ENCODE measurements at places on chromosomes 13 and 19.
A peak's percentile ranks its signal among the peaks of the same experiment; 100 is the strongest.

GRCh38 chr13:89034015-89034414 lies 1362.8 kb downstream of the SLITRK5 start:
- no peak for DNase-seq

DNA sequence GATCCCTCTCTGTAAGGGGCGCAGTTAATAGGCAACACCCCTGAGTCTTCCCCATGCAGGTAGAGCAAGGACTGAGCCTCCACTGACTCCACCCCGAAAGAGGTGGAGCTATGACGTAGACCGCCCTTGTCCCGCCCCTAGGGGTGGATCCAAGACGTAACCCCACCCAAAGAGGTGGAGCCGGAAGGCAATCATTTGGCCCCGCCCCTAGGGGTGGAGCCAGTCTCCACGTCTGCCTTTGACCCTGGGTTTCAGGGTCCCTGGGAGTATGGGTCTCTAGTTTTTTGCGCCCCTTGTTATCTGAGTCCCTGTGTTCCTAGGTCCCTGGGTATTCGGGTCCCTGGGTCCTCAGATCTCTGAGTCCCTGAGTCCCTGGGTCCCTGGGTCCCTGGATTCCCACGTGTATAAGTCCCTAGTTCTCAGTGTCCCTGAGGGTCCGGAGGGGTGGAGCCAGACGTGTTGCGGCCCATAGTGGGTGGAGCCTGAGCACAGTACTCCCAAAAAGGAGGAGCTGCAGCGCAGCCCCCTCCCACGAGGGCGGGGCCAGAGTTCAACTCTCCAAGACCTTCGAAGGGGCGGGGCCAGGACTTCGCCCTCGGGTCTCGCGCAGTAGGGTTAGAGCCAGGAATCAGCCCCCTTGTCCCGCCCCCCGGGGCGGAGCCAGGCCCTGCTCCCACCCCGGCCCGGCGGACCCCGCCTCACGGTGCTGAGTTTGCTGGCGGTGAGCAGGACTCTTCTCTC lies 5.3 kb downstream of the DENND1C start:
- peak; percentile 68 for DNase-seq

- no peak for DNase-seq
Observed at GRCh38 chr19:29016353-29016752, 196.6 kb downstream of the UQCRFS1 start.

DNA sequence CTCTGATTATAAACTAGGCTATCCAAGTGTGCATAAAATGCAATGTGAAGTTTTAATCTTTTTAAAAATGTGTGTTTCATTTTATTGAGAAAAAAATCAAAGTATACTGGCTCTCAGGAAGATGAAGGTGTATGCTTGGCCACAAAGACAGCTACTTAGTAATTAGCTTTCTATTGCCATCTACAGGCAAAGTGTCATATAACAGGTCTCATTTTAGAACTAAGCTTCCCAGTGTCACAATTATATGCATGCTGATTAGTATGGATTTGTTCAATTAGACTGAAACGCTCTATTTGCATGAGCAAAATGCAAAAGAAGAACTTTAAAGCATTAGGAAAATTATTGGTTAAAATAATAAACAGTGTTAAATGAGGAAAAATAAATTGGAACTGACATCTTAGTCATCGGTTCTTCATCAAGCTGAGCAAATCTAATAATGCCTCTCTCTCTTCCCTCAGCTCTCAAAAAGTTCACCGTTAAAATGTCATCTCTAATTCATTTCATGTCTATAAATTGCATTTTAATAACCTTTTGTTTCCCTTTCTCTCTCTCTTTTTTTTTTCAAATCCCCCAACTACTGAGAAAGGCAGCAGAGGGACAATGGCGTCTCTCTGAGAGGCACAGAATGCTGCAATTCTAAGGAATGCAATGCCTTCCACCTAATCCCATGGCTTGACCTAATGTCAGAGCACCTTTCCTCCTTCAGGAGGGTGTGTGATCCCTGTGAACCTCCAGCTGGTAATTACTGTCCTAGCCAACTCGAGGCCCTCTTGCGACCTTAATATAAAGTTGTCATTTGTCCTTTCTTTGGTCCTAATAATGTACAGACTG lies 313.1 kb upstream of the MAB21L1 start:
- no peak for DNase-seq

DNA sequence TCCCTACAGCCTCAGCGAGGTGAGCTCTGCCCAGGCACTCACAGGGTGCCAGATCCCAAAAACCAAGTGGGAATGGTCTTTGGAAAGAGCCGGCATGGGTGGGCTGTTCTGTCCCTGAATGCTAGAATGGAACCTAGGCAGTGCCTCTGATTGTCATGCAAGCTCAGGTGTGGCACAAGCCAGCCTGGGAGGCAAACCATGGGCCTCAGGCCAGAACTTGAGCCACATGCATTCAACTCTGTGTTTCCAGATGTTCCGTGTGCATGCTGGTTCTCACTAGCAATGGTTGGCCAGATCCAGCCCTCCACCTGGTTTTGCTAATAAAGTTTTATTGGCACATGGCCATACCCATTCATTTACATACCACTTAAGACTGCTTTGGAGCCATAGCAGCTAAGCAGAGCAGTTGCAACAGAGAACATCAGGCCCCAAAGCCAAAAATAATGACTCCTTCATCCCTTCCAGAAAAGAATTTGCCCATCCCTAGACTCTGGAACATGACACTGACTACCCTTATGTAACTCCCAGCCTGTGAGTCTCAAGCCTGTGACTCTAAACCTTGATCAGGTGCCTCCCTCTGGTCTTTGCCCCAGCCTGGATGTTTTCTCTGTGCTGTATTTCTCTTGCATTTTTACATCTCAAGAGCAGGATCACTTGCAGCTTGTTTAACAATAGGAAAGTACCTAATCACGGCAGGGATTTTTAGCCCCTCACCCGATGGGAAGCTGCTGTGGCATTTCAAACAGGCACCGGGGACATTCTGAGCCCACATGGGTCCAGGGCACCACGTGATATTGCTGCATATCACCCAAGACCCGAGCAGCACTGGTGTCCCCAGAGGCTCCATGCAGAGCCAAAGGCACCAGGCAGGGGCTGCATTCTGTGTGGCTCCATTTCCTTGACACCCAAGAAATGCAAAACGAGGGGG lies 55.4 kb upstream of the USE1 start:
- DNase-seq, result no peak

DNA sequence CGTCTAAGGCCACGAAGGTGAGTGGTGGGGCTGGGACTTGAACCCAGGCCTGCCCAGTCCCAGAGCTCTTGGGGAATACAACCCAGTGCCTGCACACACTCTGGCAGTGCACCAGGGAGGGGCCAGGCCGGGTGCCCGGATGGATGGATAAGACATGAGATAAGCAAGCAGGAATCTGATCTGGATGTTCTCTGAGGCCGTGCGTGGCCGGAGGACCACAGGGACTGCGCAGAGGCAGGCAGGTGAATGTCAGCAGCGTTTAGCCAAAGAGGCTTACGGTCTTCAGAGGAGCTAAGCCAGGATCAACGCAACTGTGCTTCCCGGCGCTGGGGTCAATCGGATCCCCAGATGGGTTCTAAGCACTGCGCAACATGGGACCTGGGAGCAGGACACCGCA lies 1.5 kb downstream of the ZNF787 start:
- DNase-seq, result no peak

Measured in dorsolateral prefrontal cortex (tissue), 122 donors.